ENCODE measurements at places on chromosomes 3 and 15. TPM values are rescaled to one million over a fixed set of nuclear protein-coding genes. Genes with fewer than 3 reads are reported as not detected.
A peak's percentile ranks its signal among the peaks of the same experiment; 100 is the strongest.

DNA sequence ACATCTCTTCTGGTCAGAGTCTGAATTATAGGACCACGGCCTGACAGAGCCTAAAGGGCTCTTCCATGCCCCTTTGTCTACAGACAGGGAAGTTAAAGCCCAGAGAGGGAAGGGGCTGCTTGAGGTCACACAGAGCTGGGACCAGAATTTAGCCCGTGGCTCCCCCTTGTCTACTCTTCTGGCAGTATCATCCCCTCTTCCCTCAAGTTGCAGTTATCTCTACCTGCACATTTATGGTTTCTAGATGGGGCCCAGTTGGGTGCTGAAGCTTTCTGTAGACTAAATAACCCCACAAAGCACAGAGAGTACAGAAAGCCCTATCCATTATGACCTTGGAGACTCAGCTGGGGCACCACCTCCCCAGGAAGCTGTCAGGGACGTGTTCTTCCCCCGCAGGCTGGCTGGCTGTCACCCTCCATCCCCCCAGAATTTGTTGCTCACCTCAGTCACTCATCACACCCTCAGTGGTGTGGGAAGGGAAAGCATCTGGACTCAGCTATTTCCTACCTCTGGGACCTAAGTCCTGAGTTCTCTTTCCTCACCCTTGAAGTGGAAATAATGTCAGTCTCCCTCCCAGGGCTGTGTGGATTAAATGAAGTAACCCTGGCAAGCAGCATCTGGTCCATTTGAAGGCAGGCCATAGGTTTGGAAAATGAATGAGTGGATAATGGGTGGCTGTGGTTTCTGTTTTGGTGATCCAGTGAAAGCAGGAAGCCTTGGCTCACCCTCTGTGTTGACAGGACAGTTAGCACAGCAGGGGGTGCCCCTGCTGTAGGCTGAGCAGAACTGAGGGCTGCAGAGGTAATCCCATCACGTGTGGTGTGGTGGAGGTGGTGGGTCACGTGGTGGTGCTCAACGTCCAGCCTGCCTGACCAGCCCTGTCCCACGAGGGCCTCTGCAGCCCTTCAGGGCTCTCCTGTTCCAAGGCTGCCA is 16.3 kb downstream of the ACOX2 start:
- H3K36me3 ChIP-seq = no peaks in the 10 kb centered on the region
- H3K27me3 ChIP-seq = no peaks in the 10 kb centered on the region
- H3K4me3 ChIP-seq = no peak overlapping the region
- H3K27ac ChIP-seq = no peak overlapping the region

GRCh38 chr3:25527801-25528200 is 99.7 kb downstream of the RARB start:
- H3K36me3 ChIP-seq = no peaks in the 10 kb centered on the region
- H3K27me3 ChIP-seq = no peaks in the 10 kb centered on the region
- H3K4me3 ChIP-seq = no peak overlapping the region
- no peak overlapping the region for H3K27ac ChIP-seq
- H3K4me1 ChIP-seq = peaks cover 24% of the 10 kb centered on the region

Gene STAB1
- not detected for total RNA-seq

GRCh38 chr15:49718234-49718633 is 97.4 kb downstream of the DTWD1 start:
- H3K4me3 ChIP-seq = no peak overlapping the region
- DNase-seq = no peak
- no peaks in the 10 kb centered on the region for H3K36me3 ChIP-seq

DNA sequence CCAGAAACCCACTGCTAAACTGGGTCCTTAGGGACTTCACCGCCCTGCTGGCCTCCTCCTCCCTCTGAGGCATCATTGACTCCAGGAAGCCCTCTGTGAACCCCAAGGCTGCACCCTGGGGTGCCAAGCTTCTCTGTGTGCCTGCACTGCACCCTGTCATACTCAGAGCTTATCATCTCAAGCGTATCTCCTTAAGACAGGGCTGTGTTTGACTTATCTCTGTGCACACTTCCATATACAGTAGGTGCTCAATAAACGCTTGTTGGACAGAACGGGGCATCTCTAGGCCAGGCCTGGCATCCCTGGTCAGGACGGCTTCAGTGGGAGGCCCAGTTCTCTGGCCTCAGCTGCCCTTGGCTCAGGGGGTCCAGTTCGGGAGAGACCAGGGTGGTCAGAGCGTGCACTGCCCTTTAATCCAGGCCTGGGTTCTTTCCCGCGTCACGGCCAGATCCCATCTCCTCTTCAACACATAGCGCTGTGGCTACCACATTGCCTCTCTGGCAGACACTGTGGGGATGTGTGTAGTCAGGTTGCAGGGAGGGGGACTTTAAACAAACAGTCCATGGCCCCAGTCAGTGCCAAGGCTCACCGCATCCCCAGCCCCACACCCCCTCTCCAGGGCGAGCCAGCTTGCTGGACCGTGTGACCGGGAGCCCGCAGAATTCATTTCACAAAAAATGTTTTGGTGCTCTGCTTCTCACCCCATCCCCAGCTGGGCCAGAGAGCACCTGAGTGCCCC is 33.4 kb downstream of the MAGEF1 start:
- no peak overlapping the region for H3K27ac ChIP-seq
- no peaks in the 10 kb centered on the region for H3K36me3 ChIP-seq
- H3K4me1 ChIP-seq = no peaks in the 10 kb centered on the region
- no peak overlapping the region for H3K4me3 ChIP-seq
- H3K27me3 ChIP-seq = no peaks in the 10 kb centered on the region

- H3K4me1 ChIP-seq = no peaks in the 10 kb centered on the region
- no peak overlapping the region for H3K4me3 ChIP-seq
- no peak for DNase-seq
- no peaks in the 10 kb centered on the region for H3K36me3 ChIP-seq
- H3K27ac ChIP-seq = no peak overlapping the region
These were observed 225.8 kb upstream of the ZNF717 start for GRCh38 chr3:76011121-76011520.

Gene CD200
- total RNA-seq = not detected

Gene KIF7
- 14.3 TPM for total RNA-seq

DNA sequence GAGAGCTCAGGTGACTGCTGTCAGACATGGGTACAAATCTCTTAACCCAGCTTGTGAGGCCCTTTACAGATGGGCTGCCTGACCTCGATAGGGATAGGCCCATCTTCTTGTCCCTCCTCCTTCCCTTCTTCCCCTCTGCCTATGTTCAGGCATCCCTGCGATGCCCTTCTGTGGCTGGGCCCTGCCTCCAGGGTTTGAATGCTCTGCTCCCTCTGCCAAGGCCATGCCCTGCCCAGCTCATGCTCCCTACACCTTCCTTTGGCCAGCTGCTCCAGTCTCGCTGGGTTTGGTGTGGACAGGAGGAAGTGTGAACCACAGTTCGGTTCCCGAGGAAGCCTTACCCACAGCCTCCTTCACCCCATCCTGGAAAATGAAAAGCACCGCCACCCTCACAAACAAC is 4.3 kb downstream of the FYCO1 start:
- H3K4me3 ChIP-seq = no peak overlapping the region
- DNase-seq = no peak
- H3K27me3 ChIP-seq = no peaks in the 10 kb centered on the region
- no peak overlapping the region for H3K27ac ChIP-seq
- H3K4me1 ChIP-seq = peaks cover 63% of the 10 kb centered on the region
- H3K36me3 ChIP-seq = peaks cover 9% of the 10 kb centered on the region

Gene EPHB3
- total RNA-seq = 2.9 TPM

GRCh38 chr3:115239717-115240116 is 92.6 kb upstream of the ZBTB20 start:
- peak; percentile 82 for DNase-seq
- H3K27me3 ChIP-seq = no peaks in the 10 kb centered on the region
- peaks cover 14% of the 10 kb centered on the region for H3K4me1 ChIP-seq
- no peak overlapping the region for H3K4me3 ChIP-seq
- no peaks in the 10 kb centered on the region for H3K36me3 ChIP-seq

- H3K27ac ChIP-seq = no peak overlapping the region
- no peaks in the 10 kb centered on the region for H3K27me3 ChIP-seq
- DNase-seq = no peak
- no peak overlapping the region for H3K4me3 ChIP-seq
- peaks cover 4% of the 10 kb centered on the region for H3K4me1 ChIP-seq
These were observed 452.5 kb downstream of the RAP2B start for GRCh38 chr3:153614563-153614962.

Gene OIP5
- total RNA-seq = 31.1 TPM
